NCI-H460 (cell line): ENCODE measurements at places on chromosomes 7 and 10. TPM values are rescaled to one million over a fixed set of nuclear protein-coding genes. Genes with fewer than 3 reads are reported as not detected.
A peak's percentile ranks its signal among the peaks of the same experiment; 100 is the strongest.

DNA sequence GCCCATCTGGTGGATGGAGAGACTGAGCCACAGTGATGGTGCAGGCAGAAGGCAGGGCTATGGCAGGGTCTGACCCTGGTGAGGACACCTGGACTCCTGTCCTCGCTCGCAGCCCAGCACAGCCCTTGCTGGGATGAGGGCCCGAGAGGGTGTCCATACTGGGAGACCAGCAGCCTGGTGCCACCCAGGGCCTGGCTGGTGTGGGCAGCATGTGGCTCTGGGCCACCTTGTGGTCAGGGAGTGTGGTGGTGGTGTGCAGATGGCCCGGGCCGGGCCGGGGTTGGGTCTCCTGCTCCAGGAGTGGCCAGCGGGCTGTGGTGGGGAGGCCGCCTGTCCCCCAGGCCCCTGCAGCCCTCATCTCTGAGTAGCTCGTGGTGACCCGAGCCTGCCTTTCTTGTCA is 14.9 kb downstream of the ADCY1 start:
- no peak for DNase-seq

- DNase-seq: no peak
Observed at GRCh38 chr7:16106869-16107268, 314.5 kb downstream of the CRPPA start.

SND1 gene
- total RNA-seq: 184 and 193 TPM in 2 replicates

DNA sequence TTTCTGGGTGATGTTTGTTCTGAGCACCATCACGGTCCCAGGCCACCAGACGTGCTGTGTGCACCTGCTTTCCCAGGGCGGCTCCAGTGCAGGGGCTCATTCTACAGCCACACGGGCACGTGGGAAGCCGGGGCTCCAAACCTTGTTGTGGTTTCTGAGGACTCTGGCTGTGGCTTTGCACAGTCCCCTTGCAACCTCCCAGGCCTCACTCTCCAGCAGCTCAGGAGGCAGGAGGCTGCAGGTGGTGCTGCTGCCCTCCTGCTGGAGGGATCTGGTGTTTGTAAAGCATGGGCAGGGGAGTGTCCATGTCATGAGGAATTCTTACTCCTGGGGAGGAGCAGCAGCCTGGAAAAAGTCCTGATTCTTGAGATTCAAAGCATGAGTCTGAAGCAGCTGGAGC is 54.3 kb downstream of the INSYN2A start:
- no peak for DNase-seq

GRCh38 chr10:89073719-89074118 is 83.1 kb downstream of the FAS start:
- no peak for DNase-seq

DNA sequence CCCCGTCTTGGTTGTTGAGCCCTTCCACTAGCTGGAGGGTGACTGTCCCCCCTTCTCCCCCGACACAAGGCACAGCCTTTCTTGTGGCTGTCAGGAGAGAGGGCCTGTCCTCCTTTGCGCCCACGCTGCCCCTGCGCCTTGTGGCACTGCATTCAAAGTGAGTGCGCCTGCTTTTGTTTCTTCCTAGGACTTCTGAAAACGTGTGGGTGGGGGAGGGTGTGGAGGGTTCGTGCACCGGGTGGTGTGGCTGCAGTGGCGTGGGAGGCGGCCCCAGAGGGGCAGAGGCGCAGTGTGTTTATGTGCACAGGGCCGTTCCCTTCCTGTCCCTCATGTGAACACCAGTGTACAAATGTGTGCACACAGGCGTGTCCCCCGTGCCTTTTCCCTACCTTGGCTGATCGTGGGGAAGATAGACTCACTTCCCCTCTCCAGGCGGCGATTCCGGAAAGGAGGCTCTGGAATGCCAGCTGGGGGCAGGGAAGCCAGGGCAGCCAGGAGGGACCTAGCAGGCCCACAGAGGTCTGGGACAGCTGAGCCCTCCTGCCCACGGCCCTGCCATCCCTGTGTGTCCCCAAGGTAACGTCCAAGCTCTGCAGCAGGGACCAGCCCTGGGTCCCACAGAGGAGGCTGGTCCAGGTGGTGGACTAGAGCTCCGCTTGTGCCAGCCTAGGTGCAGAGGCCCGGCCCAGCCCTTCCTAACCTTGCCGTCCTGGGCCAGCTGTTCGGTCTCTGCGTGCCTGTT is 88.8 kb downstream of the LHPP start:
- DNase-seq: no peak

DNA sequence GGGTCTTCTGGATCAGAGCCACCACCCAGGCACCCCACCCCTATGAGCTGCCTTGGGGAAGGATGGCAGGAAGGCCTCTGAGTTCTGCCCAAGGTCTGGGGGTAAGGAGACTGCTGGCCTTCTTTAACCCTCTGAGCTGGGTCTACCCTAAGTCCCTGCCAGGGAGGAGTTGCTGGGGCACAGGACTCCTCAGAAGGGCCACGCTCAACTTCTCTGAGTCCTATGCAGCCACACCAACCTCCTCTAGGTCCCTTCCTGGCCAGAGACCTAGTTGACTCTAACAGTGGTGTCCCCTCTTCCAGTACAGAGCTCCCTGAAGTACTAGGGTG is 2.6 kb upstream of the NEURL1 start:
- DNase-seq: no peak

GRCh38 chr7:146683439-146683838 is 566.8 kb downstream of the CNTNAP2 start:
- peak; percentile 23 for DNase-seq

DNA sequence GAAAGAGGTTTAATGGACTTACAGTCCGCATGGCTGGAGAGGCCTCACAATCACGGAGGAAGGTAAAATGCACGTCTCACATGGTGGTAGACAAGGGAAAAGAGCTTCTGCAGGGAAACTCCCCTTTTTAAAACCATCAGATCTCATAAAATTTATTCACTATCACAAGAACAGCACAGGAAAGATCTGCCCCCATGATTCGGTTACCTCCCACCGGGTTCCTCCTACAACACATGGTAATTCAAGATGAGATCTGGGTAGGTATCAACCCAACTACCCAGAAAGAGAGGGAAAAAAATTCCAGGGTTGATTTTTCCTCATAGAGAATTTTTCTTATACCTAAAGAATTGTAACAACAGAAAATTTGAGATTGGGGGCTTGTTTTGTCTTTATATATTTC is 13.9 kb downstream of the RAPGEF5 start:
- no peak for DNase-seq

GRCh38 chr7:106820321-106821217 is 44.5 kb upstream of the PIK3CG start:
- DNase-seq: no peak

DNA sequence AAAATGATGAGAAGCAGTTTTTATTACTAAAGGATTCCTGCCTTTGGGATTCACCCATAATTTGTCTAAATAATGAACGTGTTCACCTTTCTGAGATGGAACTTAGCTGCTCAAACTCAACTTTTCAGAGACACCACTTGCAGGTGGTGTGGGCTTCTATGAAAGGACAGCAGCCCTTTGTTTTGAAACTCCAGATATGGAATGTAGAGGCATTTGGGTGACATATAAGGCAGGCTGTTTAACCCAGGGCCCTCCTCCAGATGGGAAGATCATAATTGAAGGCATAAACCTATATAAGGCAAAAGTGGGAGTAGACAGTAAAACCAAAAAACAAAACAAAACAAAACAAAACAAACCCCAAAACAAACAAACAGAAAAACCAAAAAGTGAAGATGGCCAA is 11.9 kb upstream of the HUS1 start:
- DNase-seq: no peak

GRCh38 chr10:44976352-44977198 is 2.0 kb downstream of the DEPP1 start:
- DNase-seq: no peak

- no peak for DNase-seq
Observed at GRCh38 chr10:48667960-48668590, 16.6 kb upstream of the WDFY4 start.

GRCh38 chr7:102222445-102222844 is 64.2 kb upstream of the SH2B2 start:
- DNase-seq: no peak

GRCh38 chr10:123859653-123860050 is 32.0 kb downstream of the CPXM2 start:
- no peak for DNase-seq

AKR1C4 gene
- not detected in 2 replicates for total RNA-seq

- DNase-seq: no peak
Observed at GRCh38 chr7:151494298-151495284, 25.1 kb downstream of the RHEB start.

SAMD9 gene
- total RNA-seq: 4.8 and 5.2 TPM in 2 replicates

- no peak for DNase-seq
Observed at GRCh38 chr10:2951235-2951835, 116.0 kb upstream of the PFKP start.

GRCh38 chr7:134941952-134942351 is 44.4 kb upstream of the AGBL3 start:
- DNase-seq: no peak

GRCh38 chr10:89664203-89664602 is 19.2 kb upstream of the PANK1 start:
- no peak for DNase-seq

WDR11 gene
- 76.9 and 77.6 TPM in 2 replicates for total RNA-seq

FAM237B gene
- total RNA-seq: not detected in 2 replicates

AFAP1L2 gene
- total RNA-seq: 0.06 TPM in 1 of 2 replicates, not detected in the other

- DNase-seq: no peak
Observed at GRCh38 chr7:150400788-150401423, 21.8 kb downstream of the ZNF775 start.

DNA sequence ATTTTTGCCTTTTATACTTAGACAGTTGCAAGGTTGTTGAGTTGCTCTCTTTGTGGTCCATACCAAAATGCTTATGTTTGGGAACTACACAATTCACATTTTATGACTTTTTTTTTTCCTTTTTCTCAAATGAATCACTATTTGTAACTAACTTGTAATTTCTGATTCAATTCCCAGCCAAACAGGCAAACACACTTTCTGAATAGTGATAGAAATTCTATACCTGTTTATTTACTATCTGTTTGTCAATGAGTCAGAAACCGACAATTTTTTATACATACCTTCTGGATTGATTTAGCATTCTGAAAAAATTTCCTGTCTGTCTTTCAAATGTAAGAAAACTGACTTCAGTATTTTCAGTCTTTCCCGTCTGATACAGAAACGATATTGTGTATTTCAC is 69.1 kb downstream of the MBL2 start:
- DNase-seq: no peak

DNA sequence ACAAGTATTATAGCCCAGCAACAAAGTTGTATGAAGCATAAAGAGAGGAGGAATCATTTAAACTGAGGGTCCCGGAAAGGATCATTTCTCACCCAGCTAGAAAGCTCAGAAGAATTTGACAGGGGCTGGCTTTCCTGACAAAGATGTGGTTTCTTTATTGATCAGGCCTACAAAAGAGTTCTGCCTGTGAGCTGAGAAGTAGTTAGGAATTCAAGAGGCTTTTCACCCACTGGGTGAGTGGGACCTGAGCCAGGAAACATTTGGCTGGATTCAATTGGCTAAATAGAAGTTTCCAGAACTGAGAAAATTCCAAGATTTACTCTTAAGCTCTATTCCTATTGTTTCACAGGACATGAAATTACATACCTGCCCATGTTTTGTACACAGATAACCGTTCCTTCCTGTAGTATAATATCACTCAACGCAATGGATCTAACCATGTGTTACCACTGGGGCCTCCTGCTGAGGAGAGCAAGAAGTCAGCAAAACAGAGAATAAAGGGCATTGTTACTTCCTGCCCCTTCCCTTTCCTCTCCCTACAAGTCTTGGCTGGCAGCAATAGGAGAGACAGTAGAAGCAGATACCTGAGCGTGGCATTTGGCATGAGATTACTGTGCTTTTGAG is 53.9 kb upstream of the PAPSS2 start:
- peak; percentile 6 for DNase-seq

BEND7 gene
- total RNA-seq: 11.6 and 12.4 TPM in 2 replicates

ZNF37A gene
- total RNA-seq: 11.9 and 16.3 TPM in 2 replicates

MYOF gene
- 369 and 488 TPM in 2 replicates for total RNA-seq

ADAM12 gene
- total RNA-seq: 0.95 and 1.1 TPM in 2 replicates

GRCh38 chr7:2386964-2387669 is 16.3 kb upstream of the CHST12 start:
- DNase-seq: no peak

H2BK1 gene
- total RNA-seq: not detected in 2 replicates

LIPJ gene
- not detected in 2 replicates for total RNA-seq

GRCh38 chr10:79002336-79002735 is 66.4 kb upstream of the ZMIZ1 start:
- no peak for DNase-seq

DNA sequence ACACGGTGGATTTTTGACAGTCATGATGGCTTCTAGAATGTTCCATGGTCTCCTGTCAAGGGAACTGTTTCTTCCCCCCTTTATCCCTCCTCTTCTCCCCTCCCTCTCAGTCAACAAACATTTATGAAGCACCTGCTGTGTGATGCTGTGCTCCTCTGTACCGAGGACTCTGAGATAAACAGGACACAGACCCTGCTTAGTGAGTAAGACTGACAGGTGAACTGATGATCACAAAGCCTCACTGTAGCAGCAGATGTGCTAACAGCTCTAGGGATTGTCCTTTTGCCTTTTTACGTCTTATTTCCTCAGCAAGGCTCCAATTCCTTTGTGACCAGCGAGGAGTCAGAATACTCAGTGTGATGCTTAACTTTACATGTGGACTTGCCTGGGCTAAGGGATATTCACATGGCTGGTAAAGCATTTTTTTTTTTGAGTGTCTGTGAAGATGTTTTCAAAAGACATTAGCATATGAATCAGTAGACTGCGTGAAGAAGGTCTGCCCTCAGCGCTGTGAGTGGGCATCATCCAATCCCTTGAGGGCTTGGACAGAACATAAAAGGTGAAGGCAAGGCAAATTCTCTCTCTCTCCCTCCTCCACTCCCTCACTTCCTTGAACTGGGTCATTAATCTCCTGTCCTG is 170.1 kb downstream of the ADRA2A start:
- no peak for DNase-seq

CPN1 gene
- total RNA-seq: not detected in 2 replicates

GRCh38 chr7:116591202-116592040 is 66.6 kb downstream of the CAV1 start:
- DNase-seq: no peak

- DNase-seq: no peak
Observed at GRCh38 chr10:50850578-50851230, 34.7 kb downstream of the A1CF start.

DNA sequence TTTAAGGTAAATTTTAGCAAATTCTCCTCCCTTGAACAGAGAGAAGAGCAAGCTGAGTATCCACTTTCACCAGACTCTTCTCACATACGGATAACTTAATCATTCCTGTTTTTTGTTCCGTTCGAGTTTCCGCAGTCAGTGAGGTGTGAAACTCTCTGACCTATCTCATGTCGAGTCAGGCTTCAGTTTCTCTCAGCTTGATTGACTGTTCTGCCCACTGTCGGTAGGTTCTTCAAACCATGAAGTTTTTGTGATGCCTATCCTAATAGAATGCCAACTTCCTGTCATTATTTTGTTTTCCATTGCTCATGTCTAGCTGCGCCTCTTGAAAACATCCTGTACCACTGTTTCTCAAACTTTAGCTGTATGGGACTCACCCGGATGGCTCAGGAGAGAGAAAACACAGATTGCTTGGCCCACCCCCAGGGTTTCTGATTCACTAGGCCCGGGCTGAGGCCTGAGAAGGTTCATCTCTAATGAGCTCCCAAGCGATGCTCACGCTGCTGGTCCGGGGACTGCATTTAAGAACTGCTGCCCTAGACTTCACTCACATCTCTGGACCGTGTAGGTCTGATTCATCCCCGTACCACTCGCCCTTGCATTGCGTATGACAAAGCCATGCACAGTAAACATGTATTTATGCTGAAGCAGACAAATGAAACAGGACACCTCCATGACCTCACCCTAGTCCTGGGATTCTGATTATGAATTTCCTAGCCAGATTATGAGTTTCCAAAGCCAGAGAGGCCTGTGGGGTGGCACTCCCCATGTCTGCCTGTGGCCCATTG is 208.4 kb upstream of the AGK start:
- DNase-seq: no peak

GRCh38 chr10:50510517-50511473 is 113.0 kb downstream of the SGMS1 start:
- no peak for DNase-seq

HTRA1 gene
- total RNA-seq: 40.7 and 42.5 TPM in 2 replicates
